Activated CD4-positive, alpha-beta T cell treated with anti-CD3 and anti-CD28 coated beads, Interleukin-2, amount 10 ng/mL, durations not matched to agents 7 days and 5 days (primary cell): ENCODE measurements at places on chromosomes 5 and 9. TPM values are rescaled to one million over a fixed set of nuclear protein-coding genes. Genes with fewer than 3 reads are reported as not detected.

DNA sequence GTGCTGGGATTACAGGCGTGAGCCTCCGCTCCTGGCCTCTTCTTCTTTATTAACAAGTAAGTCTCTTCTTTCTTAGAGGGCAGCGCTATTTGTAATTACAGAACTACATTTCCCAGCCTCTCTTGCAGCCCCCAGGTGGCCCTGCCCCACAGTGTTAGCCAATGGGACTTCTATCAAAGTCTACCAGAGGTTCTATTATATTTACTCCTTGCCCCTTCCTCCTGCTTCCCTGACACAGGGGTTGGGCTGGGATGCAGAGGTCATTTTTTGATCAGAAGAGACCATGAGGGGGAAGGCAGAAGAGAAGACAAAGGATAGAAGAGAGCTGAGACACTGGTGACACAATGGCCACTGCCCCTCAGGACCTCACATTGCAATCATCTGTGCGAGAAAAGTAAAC is 224.2 kb downstream of the SYK start:
- no peak for DNase-seq

Gene XRCC4
- 11.6 TPM for total RNA-seq

DNA sequence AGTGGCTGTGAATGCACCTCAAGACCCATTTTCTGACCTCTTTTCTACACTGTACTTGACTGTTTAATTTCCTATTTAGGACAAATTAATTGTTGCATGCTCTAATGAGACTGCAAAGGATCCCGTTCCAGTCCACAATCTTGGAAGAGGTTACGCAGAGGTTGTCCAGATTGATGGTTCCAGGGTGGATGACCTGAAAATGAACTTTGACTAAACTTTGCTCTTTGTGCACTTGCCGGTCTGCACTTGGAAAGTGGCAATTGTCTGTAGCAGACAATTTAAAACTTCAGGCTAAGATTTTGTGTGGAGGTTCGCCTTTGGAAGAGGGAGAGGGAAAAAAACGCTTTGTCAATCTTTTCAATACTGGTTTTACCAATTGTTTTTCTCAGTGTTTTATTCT is 267.8 kb downstream of the TMEM161B start:
- no peak for DNase-seq

DNA sequence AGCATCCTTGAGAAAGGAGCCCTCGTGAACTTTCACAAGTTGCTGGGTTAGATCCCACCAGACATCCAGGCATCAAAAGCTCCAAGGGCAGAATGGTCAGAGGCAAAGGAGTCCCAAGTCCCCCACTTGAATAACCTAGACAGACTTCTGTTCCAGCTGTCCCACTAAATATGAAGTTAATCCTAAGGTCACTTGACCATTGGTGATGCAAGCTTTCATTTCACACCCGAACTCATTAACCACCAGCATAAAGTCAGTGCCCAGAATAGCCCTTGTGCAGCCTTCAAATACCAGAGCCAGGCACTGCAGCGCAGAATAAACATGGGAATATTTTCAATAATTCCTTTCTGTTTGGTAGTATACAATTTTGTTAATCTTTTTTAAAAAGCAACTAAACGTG is 28.9 kb downstream of the OXCT1 start:
- DNase-seq, result no peak

DNA sequence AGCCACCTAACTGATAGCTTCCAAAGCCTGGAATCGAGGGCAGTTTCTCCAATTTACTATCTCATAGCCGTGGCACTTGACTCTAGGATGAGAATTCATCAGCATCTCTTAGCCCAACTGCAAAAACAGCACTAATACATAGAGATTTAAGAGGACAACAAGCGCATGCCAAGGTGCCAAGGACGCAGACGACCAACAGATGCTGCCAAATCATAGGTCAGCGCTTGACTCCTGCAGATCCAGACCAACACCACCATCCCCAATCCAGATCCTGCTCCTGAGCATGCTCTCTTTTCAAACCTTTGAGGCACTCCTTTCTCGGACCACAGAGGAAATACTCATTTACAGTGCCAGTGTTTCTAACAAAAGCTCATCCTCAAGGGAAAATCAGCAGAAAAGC is 24.6 kb downstream of the NRG2 start:
- DNase-seq, result no peak

- DNase-seq, result no peak
Measured at GRCh38 chr5:10825897-10826644, 65.0 kb upstream of the DAP start.

DNA sequence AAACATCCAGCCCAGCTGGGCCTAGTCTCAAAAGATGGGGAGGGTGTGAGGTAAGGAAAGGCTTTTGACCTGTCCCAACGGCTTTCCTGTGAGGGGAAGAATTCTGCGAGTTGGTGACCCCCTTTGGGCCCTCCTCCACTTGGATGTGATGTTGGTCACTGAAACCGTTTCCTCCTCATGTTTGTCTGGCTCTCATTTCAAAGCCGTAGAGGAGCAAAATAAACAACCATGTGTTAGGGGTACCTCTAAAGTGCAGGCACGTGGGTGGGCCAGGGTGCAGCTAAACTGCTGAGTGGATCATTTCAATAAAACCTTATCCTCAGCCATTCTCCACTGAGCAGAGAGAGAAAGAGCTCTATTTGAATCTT is 84.3 kb upstream of the MELK start:
- no peak for DNase-seq

GRCh38 chr5:111234125-111234524 is 9.9 kb downstream of the CAMK4 start:
- no peak for DNase-seq

- DNase-seq, result no peak
Measured at GRCh38 chr9:13431692-13432091, 152.2 kb upstream of the MPDZ start.

Gene ERP44
- 16.9 TPM for total RNA-seq

Gene AIF1L
- 0.37 TPM for total RNA-seq

Gene GARNL3
- total RNA-seq, result 2.0 TPM

- DNase-seq, result no peak
Measured at GRCh38 chr5:54215233-54215736, 95.1 kb downstream of the ARL15 start.
